ENCODE measurements at places on chromosomes 5 and 9. TPM values are rescaled to one million over a fixed set of nuclear protein-coding genes. Genes with fewer than 3 reads are reported as not detected.

GRCh38 chr9:98983295-98984268 lies 39.9 kb downstream of the COL15A1 start:
- no peak for DNase-seq

- DNase-seq, result no peak
Measured at GRCh38 chr9:130640681-130641080, 23.7 kb upstream of the PRDM12 start.

DNA sequence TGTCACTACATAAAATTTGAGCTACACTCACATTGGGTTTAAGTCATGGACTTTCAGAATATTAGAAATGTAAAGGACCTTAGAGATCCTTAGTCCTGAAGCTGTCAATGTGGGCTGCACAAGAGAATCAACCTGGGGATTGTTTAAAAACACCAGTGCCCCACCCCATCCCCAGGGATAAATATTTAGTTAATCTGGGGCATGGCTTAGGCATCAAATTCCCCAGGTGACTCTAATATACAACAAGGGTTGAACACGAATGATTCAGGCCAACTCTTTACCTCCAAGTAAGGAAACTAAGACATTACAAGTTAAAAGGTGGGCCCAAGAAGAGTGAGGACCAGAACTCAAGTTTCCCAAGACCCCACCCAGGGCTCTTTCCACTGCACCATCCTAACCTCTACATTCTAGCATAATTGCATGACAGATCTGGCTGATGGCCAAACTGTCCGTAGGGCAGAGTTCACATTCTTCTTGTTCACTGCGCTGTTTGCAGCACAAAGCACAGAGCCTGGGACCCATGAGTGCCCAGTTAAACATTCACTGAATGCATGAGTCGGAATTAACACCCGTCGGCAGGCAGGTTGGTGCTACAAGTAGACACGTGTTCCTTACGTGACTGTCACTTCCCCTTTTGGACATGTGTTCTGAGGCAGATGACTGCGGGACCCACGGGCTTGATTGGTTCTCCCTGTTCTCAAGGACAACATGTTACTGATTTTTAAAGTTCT lies 25.2 kb downstream of the CYFIP2 start:
- no peak for DNase-seq

DNA sequence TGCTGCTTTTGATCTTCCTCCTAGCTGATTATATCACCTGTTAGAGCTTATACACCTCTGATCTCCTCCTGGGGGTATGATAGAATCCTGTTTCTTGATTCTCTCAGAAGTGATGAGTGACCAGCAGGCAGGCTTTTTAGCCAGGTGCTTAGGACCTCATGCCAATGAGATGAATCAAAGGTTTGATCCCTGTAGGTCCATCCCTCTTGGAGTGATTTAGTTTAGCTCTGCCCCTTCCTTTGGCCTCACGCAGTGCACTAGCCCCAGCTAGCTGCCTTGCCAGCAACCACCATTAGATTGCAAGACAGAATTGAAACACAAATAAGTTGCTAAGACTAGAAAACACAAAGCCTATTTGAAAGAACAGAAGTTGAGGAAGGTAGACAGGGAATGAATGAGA lies 84.4 kb downstream of the ZSWIM6 start:
- no peak for DNase-seq

DNA sequence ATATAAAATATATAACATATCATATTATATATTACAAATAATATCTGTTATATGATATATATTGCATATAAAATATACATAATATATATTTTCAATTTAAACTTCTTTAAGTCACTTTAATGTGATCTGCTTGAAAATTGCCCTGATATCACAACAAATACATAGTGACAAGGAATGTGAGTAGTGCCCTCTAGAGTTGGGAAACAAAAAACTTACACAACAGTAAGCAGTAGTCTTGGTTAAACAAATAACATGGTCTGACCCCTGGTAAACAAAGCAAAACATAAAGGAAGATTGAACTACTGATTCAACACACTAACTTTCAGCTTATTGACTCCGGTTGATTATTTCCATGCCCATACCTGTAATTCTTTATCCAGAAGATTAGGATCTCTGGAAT lies 188.3 kb upstream of the NMUR2 start:
- DNase-seq, result no peak

- DNase-seq, result no peak
Measured at GRCh38 chr9:129262261-129262660, 84.2 kb upstream of the IER5L start.

- no peak for DNase-seq
Measured at GRCh38 chr5:108655750-108656450, 91.8 kb upstream of the FER start.

DNA sequence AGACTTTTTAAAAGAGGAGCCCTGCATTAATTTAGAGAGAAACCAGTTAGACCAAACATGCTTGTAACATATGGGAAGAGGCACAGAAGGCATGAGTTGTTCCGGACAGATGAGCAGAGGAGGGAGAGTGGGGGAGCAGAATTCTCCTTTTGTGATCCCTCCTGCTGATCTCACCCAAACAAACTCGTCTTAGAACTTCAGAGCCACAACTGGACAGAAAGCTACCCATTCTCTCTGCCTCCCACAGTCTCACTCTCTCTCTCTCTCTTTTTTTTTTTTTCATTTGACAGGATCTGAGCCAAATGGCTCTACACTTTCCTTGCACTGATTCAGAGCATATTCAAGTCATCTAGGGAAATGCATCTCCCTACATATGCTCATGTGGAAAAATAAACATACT lies 196.0 kb upstream of the PAPPA start:
- DNase-seq, result no peak

WDR41 gene
- 75.2 TPM for total RNA-seq

RASEF gene
- total RNA-seq, result not detected

PFN3 gene
- total RNA-seq, result not detected

IGIP gene
- total RNA-seq, result 23.1 TPM

DBN1 gene
- total RNA-seq, result 94.6 TPM

GLDC gene
- 2.6 TPM for total RNA-seq

All from breast epithelium (tissue), 4 donors.